ENCODE measurements at places on chromosomes 2 and 18.

DNA sequence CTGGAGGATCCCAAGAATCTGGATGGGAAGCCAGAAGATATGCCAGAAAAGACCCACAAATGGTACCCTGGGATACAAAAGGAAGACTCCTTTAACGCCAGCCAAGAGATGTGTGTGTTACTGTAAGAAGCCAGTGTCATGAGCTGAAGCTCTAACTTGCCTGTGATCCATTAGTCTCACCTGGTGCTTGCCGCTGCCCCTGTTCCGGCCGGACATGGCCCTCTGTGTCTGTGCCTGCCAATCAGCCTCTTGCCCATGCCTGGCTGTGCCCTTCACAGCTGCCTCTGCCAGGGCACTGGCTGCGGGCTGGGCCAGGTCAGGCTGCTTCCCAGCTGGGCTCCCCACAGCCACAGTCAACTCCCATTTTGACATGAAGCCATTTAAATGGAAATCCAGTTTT is 55.4 kb downstream of the POU3F3 start:
- no peak for DNase-seq

DNA sequence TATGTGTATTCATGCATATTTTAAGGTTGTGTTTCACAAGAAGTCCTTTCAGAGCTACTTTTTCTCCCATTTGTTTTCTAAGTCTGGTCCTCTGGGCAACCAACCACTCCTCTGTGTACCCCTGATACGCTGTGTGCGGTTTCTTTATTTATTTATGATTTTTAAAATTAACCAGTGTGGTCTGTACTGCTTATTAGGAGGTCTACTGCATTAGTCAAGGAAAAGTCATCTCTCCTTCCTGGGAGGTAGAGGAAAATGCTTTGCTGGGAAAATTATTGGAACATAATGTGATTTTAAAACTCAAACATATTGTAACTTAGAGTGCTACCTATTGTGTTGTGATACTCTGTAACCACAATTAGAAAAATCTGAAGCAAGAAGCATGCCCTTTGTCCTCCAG is 1404.3 kb downstream of the SUCLG1 start:
- DNase-seq, result no peak

- DNase-seq, result no peak
Observed at GRCh38 chr18:40937386-40937785, 1017.6 kb upstream of the PIK3C3 start.

- no peak for DNase-seq
Observed at GRCh38 chr2:133581010-133581760, 12.9 kb upstream of the NCKAP5 start.

DNA sequence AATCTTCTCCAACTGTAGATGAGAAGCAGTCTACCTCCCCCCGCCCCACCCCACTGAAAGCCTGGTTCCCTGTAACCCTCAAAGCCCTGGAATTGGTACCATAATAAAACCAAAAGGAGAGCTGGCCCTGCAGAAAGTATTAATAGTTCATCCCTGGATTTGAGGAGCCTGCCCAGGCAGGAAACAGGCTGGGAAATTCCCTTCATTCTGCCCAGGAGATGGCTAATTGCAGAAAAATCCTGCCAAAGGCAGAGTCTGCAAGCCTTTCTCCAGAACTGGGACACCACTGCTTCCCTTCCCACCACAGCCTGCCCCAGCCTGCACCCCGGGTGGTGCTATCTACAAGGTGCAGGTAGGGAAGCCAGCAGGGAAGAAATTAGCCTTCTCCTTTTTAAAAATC is 16.3 kb downstream of the GKN2 start:
- no peak for DNase-seq

GRCh38 chr18:21359746-21360145 is 117.7 kb downstream of the GREB1L start:
- DNase-seq, result no peak

GRCh38 chr2:11339508-11340083 is 4.8 kb downstream of the ROCK2 start:
- no peak for DNase-seq

- DNase-seq, result no peak
Observed at GRCh38 chr2:167964650-167965413, 282.6 kb downstream of the STK39 start.

GRCh38 chr2:162012565-162013058 is 61.4 kb downstream of the DPP4 start:
- no peak for DNase-seq

DNA sequence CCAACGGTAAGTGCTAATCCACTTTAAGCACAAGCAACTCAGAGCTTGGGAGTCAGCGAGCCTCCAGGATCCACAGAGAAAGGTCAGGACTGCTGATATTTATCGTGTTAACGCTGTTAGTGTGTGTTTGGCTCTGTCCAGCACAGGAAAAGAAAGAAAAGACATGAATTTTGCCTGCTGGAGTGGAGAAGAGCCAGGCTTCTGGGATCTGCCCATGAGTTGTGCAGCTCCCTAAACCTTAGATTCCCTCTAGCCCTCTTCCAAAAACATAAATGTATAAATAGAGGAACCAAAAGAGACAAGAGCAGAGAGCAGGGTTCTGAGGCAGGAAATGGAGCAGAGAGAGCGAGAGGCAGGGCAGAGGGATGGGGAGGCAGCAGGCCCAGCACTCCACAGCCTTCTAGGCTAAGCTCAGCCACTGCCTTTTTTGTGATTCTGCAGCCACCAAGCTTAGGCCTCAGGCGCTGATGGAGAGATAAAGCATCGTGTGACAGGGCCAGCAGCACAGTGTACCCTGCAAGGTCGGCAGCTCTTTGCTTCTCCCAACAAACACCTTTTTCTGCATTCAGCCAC is 14.5 kb upstream of the MAT2A start:
- no peak for DNase-seq

- DNase-seq, result no peak
Observed at GRCh38 chr2:96534141-96534540, 2.4 kb upstream of the ARID5A start.

DNA sequence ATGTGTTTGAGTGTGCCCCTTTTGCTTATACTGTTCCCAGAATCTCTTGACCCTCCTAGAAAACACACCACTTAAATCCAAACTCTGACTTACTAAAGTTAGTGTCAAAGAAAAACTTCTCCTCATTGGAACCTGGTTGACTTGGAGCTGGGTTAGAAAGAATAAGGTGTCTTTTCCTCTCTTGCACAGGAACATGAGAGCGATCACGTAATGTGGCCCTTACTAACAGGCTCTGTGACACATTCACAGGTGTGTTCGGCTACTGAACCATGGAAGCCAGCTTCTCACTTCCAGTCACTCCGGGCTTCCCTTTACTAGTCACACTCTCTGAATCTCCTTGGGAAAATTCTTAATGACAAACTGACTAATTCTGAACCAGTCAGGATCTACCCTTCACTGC is 5.4 kb upstream of the POU3F3 start:
- no peak for DNase-seq

Measured in NCI-H1417 treated with DMSO at 0.1 percent for 48 hours (cell line).